ENCODE measurements at places on chromosomes 1 and 21.

DNA sequence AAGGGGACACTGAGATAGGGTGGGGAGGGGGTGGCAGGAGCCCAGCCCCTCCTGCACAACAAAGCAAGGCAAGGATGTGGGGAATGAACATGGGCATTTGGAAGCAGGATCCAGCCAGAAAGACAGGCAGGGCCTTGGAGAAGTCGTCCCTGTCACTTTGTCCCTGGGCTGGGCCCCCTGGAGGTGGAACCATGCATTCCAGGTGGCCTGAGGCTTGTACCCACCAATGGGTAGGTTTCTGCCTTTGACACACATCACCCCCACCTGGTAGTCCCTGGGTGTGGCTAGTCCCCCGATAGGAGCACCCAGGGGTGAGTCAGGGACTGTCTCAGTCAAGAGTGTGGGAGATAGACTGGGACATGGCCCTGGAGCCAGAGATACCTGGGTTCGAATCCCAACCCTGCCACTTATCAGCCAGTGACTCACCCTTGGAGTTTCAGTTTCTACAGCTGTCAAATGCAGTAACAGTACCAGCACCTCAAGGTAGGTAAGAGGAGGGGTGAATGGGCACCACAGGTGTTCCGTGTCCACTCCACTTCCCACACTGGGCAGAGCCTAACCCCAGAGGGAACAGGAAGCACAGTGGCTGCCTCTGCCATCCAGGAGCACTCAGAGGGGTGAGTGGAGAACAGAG lies 10.0 kb downstream of the PLA2G2D start:
- no peak for DNase-seq

DNA sequence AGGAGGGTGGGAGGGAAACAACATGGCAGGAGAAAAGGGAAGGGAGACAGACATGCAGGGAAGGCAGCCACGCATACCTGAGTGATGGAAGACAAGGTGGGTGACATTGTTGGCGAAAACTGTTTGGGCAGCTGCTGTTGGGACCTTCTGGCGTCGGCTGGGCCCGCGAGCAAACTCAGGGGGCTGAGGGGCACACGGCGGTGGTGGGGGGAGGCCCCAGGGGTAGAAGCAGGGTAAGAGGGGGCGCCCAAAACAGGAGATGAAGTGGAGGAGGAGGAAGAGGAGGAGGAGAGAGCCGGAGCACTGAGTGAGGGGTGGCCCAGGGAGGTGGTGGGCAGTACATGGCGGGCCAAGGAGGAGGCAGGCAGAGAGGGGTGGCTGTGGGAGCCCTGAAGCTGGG lies 4.7 kb upstream of the DENND4B start:
- no peak for DNase-seq

DNA sequence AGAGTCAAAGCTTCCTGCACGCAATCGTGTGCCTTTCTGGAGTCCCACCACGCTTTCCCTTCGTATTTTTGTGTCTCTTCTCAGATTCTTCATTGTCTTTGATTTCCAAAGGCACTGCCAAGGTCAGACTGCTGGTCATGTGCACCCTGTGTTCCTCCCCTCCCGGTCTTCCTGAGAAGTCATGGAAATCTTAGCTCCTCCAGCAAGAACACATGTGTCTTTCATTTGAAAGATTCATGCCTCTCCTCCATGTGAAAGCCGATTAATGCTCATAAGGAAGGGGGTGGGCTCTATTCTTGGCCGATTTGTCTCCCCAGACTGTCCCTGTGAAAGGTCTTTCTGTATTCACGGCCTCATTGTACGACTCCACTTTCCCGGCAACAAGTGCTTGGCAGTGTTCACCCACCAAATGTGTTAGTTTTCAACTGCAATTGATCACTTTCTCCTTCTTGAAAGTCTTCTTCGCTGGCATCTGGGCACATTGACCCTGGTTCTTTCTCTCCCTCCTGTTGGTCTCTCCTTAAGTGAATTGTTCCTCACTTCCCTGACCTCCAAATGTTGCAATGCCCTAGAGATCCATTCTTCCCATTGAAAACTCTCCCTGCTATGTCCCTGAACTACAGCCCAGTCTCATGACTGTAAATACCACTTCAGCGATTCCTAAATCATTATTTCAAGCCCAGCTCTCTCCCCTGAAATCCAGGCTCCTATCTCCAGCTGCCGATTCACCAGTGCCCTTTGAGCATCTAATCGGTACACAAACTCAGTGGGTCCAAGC lies 25.4 kb downstream of the MX2 start:
- no peak for DNase-seq

- no peak for DNase-seq
These were observed 15.7 kb downstream of the ABCG1 start for GRCh38 chr21:42234464-42235241.

DNA sequence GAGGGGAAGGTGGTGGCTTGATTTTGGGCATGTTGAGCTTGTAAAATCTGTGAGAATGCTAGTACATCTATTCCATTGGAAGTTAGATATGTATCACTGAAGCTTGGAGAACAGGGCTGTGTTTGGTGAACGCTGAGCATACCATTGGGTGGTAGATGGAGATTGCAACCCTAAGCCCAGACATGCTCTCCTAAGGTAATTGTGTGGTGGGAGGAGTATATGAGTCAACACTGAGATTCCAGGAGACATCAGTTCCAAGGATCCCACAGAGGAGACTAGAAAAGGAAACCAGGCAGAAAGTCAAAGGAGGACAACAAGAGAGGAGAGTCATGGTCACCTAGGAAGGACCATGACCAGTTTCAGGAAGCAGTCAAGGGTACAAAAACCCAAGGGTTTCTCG lies 60.4 kb downstream of the KIF21B start:
- DNase-seq = no peak

DNA sequence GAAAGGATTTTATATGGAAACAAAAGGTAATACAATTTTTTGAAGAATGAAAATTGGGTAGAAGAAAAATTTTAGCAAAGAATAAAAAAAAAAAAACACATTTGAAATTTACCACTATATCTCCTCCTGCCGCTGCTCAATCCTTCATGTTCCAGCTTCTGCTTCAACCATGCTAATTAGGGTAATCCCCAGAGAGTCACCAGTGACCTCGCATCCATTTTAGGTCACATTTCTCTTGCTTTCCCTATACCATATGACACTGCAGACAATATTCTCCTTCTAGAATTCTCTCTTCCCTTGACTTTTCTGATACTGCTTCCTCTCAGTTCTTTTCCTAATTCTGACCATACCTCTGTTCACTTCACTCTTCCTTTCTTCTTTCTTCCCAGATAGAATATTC lies 237.1 kb downstream of the USH2A start:
- DNase-seq = no peak

GRCh38 chr1:154940651-154941194 lies 4.2 kb upstream of the PMVK start:
- DNase-seq = no peak

GRCh38 chr1:54156201-54156600 lies 3.4 kb upstream of the CDCP2 start:
- no peak for DNase-seq

GRCh38 chr1:201614262-201615015 lies 75.5 kb downstream of the NAV1 start:
- no peak for DNase-seq

GRCh38 chr21:29117372-29117955 lies 13.0 kb upstream of the MAP3K7CL start:
- no peak for DNase-seq

DNA sequence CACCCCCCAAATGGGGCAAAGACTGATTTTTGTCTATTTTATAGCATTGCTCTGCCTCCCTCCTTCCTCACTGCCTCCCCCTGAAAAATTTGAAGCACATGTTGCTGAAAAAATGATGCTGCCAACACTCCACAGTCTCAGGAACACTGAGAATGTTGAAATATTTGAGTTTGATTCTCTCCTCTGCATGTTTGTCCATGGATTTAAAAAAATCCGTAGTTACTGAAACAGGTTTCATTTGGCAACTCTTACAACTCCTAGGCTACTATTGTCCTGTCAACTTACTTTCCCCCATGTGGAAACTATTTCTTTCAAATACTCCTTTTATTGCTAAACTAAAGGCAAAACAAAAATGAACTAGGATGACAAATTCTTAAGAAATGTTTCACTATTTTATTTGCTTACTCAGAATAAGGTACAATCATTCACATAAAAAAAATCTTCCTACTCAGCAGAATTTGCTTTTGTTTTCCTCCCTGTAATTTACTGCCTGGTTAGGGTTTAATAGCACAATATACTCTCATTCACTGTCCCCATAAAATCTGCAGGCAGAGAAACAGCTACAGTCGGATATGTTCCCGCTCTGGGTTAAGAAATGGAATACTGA lies 50.2 kb downstream of the C21orf91 start:
- no peak for DNase-seq

GRCh38 chr1:38128511-38128910 lies 81.9 kb upstream of the POU3F1 start:
- no peak for DNase-seq

DNA sequence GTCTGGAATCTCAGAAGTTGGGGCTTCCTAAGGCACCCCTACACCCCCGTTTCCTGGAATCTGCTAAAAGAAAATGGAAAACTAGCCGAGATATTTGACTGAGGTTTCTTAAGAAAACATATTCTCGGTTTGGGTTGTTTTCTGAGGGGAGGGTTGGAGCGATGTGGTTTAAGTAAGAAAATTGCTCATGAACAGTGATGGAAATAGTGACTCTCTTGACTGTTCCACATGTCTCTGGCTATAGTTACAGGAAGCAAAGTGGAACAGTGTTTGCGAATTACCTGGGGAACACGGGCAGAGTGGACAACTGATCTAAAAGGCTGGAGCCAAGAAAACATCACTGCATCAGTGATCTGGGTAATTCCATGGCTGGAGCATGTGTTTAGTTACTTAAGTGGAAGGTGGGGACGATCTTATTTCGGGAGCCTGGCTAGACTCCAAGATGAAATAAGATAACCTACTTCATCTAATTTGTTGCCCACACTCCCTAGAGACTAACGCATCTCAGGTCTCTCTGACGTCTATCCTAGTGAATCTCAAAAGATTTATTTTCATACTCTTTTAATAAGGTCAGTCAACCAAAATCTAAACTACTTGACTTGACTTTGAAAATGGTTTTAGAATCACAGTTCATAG lies 92.4 kb downstream of the KCNJ15 start:
- no peak for DNase-seq

- DNase-seq = no peak
These were observed 11.7 kb upstream of the RNF2 start for GRCh38 chr1:185033686-185034085.

DNA sequence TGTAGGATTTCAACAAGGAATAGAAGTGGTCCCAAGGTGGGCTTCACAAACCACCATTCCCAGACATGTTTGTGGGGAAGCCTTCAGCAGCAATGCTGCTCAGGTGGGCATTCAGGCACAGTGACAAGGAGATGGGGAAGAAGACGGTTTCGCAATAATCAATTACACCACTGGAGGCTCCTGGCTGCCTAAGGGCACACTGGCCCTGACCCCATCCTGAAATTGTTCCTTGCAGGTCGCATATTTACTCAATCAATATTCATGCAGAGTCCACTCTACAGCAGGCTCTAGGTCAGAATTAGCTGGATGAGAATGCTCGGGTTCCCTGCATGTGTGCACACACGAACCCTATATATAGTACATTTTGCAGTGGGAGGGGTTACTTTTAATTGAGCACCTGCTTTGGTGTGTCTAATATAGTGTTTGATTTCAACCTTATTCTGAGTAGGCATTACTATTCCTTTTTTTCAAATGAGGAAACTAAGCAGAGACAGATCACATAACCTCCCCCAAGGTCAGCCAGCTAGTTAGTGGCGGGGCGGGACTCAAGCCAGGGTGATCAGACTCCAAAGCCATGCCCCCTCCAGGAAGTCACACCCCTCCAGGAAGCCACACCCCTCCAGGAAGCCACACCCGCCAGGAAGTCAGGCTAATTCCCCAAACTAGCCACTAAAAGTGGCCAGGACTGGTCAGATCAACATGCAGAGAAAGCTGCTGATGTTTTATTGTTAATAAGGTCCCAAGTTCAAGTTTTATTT lies 106.5 kb downstream of the HLCS start:
- peak; percentile 84 for DNase-seq

DNA sequence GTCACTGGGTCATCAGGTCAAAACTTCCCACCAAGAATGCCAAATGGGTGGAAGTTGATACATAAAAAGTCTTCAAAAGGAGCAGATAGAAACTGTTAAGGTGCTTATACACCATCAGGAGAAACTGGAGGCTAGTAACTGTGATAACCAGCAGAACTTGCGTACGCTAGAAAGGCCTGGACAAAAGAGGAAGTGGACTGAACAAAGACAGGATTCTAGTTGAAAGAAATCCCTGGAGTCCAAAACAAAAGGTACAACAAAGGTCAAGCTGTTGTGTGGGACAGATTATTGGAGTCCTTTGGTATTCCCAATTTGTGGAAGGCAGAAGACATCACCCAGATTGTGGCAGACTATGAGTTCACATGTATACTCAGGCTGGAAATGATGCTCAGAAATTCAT lies 215.8 kb upstream of the PBX1 start:
- no peak for DNase-seq

GRCh38 chr1:158685085-158685484 lies 1.4 kb downstream of the SPTA1 start:
- no peak for DNase-seq

- no peak for DNase-seq
These were observed 170.9 kb downstream of the COL11A1 start for GRCh38 chr1:102937401-102937800.

DNA sequence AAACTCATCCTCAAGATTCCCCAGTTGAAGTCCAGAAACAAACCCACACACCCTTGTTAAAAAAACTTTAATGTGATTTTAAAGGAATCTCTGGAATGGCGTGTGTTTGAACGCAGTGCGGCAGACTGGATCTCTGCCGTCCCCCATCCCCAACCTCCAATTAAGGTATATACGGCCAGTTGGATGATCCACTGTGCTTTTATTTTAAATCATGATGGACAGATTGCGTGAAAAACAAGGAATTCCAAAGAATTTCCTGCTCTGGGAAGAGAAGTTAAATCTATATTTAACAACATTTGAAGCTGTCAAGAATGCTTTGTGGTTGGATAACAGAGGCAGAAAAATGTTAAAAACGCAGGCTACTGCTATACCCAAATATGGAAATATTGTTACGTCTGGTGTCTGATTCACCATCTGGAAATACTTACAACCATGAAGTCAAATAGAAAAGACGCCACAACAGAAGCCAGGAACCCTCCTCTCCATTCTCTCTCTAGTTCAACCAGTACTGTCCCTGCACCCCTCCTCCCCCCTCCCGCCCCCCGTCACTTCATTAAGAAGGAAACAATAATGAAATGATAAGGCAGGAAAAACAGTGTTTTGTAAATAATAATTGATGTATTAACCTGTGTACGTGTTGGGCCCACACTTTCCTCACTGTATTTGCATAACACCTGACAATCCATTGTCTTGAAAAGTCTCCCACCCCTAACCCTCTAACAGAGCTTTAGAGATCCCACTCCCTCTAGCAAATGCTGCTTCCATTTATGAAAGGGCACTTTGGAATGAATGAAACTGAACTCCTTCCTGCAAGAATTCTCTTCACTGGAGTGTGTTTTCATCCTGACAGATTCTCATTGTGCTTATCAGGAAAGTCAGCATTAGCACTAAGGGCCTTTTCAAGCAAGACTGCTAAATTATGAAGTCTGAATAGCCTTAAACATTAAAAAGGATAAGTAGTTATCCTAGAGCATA lies 2.0 kb upstream of the CCN1 start:
- peak; percentile 94 for DNase-seq

All from ELR (cell line).